ENCODE measurements at places on chromosomes 11 and 22. TPM values are rescaled to one million over a fixed set of nuclear protein-coding genes. Genes with fewer than 3 reads are reported as not detected.
A peak's percentile ranks its signal among the peaks of the same experiment; 100 is the strongest.

GRCh38 chr11:126474220-126474619, 118.7 kb downstream of the ST3GAL4 start:
- DNase-seq: no peak

- DNase-seq: no peak
Measured at GRCh38 chr22:22593964-22594656, 35.0 kb upstream of the PRAME start.

- no peak for DNase-seq
Measured at GRCh38 chr11:32312865-32313403, 122.4 kb downstream of the WT1 start.

- DNase-seq: no peak
Measured at GRCh38 chr11:61820174-61820573, 3.4 kb upstream of the FADS1 start.

DNA sequence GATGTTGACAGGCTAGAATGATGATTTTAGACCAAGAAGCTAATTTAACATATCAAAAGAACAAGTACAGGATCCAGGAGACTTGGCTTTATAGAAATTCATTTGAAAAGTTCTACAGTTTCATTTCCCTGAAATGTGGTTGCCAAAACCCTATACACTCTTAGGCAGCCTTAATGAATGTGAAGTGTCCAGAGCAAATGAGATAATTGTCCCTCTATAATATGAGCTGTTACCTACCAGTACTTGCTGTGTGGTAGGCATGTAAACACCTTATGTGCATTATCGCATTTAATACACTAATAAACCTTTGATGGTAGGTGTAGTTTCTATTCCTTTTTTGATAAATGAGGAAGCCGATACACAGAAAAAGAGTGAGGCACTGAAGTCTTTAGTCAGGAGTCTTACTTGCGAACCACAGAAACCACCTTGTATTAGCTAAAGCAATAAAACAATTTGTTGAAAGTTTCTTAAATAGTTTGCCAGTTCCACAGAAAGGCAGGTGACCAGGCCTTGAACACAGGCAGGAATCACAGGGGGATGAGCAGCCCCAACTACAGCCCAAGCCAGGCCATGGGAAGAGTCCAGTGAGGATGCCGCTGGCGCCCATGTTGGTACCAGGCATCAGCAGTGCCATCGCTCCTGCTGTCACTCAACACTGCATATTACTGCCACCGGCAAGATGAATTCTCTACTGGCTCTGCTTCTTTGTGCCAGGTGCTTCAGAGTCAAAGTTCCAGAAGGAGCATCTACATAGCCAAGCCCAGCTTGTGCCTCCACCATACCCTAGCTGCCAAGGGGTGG, 81.7 kb downstream of the SWAP70 start:
- DNase-seq: no peak

LRRC56 gene
- total RNA-seq: 0.56 TPM

SLC35E4 gene
- 4.4 TPM for total RNA-seq

DNA sequence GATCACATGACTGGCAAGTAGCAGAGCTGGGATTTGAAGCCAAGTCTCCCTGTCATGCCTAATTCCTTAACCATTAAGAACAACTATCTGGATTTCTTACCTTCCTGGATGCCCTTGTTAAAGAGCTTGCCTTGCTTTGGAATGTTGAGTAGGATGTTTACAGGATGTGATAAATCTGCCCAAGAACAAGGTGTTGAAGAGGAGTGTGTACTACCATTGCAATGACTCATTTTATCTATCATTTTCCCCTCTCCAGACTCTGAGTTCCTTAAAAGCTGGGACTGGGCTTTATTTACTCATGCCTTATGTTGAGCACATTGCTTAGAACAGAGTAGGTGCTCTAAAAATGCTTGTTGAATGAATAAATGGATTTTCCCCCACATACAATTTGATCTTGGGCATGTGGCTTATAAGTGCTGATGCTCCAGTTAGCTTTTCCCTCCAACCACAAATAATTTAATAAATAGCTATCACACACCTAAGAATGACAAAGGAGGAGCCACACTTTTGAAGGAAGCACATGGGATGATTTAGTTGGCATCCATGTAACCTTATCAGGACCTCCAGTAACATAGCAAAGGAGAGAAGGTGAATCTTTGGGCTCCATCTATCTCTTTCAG, 268.6 kb upstream of the SESN3 start:
- no peak for DNase-seq

KLHL35 gene
- 0.67 TPM for total RNA-seq

DNA sequence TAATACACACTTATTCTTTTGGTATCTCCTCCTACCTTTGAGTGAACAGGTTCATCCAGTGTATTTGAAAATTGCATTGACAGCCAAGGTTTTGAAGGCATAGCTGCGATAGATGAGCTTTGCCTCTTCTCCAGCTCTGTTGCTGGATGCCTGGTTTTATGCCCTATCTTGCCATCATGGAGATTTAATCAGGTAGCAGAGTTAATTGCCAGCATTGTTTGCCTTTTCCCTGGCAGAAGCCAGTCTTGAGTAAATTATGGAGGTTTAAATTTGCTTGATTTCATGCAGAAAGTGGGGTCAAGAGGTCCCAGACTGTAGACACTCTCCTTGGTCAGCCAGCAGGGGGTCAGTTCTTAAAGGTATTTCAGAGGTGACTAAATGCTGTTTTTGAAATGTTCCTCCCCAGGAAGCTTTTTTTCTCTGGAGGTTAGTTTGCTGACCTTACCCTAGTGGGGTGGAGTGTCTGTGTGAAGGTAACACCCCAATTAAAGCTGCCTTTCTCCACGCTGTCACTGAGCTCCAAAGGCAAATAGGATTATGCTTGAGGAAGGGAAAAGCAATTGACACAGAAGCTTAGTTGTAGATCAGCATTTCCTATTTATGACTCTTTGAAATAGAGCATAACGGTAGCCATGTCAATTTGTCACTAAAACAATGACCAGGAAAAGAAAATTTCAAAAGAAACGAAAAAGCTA, 96.0 kb downstream of the EXT2 start:
- no peak for DNase-seq

- DNase-seq: peak; percentile 97
Measured at GRCh38 chr11:1760351-1761109, 3.2 kb downstream of the CTSD start.

TTC28 gene
- total RNA-seq: 36.6 TPM

- DNase-seq: no peak
Measured at GRCh38 chr11:128802358-128802981, 64.6 kb downstream of the KCNJ1 start.

OSBP2 gene
- total RNA-seq: 2.6 TPM

GRCh38 chr11:45470794-45471167, 184.6 kb upstream of the SYT13 start:
- DNase-seq: peak; percentile 20

PATE2 gene
- not detected for total RNA-seq

DNA sequence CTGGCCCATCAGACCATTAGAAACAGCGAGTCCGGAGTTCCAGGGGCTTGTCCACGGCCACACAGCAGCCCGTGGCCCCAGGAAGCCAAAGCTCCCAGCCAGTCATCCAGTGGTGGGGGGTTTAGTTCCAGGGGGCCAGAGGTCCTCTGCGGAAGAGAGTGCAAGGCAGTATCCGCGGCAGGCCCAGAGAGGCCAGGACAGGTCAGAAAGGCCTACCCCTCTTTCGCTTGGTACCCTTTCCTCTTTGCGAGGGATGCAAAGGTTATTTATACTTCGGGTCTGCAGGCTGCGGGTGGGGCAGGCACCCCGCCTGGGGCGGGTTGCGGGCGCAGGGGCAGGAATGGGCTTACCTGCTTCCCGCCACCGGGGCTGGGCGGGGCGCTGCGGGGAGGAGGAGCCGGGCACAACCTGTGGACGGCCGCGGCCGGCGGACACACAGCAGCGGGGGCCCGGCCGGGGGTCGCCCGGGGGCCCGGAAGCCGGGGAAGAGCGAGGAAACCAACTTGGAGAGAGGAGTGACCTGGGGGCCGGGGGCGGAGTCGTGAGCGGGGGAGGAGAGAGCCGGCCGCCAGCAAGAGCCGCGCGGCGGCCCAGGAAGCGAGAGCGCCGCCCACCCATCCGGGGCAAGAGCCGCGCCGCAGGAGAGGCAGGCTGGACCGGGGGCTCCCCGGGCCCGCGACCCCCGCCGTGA, at the start of gene SH3BP1:
SH3BP1 (plus strand) TSS at position 600 of the 691 bp plus-strand sequence. CDS start 119 bp downstream, outside the sequence.
- DNase-seq: no peak

DNA sequence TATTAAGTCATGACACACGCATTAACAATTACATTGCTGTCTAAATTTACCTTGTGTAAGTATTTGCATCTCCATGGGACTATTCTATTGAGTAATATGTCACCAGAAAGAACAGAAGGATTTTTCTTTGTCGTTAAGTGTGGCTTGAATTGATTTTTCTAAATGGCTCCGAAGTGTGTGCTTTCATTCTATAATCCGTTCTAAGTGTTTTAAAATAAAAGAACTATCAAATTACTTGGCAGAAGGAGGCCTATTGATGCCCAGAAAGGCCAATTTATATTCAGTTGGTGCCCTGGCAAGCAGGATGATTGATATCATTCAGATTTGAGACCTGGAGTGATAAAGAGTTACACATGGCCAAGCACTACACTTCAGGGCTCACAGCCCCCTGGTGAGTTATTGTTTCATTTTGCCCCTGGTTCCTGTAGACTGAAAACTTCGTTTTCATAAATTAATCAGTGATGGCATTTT, 538.9 kb upstream of the ANO5 start:
- DNase-seq: no peak

FREY1 gene
- total RNA-seq: not detected

DNA sequence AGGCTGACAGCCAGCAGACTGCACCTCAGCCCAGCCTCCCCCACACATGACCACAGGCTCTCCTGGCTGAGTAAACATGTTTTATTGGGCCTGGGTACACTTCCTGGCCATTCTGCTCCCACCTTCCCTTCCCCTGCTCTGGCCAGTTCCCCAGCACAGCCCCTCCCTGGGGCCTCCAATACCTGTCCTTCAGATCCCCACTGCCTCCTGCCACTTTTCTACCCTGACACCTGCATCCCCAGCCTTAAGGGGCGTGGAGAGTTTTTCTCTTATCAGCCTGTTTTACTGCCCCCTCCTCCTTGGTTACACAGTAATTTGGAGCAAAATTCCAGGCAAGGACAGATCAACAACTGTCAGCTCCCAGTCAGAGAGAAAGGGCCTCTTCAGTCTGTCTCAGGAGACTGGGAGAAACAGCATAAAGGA, at the start of gene ISX:
ISX (plus strand) TSS at position 363 of the 423 bp plus-strand sequence. CDS start 930 bp downstream, outside the sequence.
- no peak for DNase-seq

- DNase-seq: no peak
Measured at GRCh38 chr11:119573858-119574257, 150.9 kb upstream of the THY1 start.

- no peak for DNase-seq
Measured at GRCh38 chr11:95341221-95341620, 110.2 kb upstream of the SESN3 start.

CCDC15 gene
- 1.1 TPM for total RNA-seq

DNA sequence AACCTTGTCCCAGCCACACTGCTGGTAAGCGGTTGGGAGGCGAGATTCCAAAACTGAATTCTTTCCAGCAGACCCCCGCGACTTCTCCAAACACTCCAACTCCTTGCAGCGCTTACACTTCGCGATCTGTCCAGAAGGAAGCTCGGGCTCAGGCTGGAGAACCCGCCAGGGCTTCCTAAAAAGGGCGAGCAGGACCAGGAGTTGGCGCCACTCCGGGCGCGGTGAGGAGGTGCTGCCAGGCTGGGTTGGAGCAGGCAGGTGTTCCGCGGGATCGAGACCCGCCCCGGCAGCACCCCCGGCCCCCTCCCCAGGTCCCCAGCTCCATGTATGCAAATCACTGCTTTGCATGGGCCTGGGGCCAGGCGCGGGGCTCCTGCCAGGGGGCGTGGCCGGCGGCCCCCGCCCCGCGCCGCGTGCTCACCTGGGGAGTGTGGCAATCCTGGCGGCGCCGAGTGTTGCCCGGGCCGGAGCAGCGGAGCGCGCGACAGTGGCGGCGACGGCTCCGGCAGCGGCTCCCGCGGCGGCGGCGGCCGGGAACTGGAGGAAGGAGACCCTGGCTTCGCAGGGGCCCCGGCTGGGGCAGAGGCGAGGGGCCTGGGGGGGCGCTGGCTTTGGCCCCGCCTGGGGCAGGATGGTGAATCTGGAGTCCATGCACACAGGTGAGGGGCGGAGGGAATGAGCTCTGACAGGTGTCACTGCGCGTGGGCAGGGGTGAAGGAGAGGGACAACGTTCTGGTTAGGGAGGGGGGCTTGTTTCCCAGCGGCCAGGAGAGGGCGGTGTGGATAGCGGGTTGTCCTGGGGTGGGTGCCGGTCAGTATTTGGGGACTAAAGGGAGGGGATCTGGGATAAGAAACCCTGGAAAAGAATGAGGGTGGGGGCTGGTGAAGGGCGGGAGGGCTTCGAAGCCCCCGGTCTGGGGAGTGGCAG, at the start of gene POU2F3:
POU2F3 (plus strand) TSS at position 428 of the 928 bp plus-strand sequence; CDS start at position 632, 204 bp downstream.
- no peak for DNase-seq

DNA sequence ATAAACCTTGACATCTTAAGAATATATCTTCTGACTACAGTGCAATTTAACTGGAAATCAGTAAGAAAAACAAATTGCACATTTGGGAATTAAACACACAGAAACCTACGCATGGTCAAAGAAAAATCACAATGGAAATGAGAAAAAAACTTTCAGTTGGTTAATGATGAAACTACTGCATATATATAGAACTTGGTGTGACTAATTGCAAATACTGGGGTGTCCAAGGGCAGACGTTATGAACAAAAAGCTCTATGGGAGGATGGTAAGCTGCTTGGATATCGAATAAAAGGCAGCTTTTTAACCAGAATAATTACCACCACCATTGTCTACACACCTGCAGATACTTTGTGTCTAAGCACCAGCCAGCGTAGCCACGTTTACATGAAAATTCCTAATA, 791 bp downstream of the GDPD4 start:
- DNase-seq: no peak

- DNase-seq: no peak
Measured at GRCh38 chr11:102263379-102264003, 53.8 kb upstream of the BIRC3 start.

DNA sequence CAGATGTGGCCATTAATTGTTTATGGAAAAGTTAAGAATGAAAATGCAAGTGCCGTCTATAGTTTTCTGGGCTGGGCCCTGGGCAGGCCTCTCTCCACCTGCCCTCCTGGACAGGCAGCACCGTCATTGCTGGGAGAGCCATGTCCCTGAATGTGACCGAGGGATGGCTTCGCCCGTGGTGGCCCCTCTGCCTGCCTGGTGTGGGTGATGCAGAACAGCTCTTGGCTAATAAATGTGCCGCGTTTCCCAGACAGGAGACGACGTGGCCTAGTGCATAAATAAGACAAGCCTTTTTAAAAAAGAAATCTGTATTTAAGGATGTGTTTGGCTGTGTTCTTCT, 407.3 kb downstream of the TBC1D22A start:
- DNase-seq: peak; percentile 66

DNA sequence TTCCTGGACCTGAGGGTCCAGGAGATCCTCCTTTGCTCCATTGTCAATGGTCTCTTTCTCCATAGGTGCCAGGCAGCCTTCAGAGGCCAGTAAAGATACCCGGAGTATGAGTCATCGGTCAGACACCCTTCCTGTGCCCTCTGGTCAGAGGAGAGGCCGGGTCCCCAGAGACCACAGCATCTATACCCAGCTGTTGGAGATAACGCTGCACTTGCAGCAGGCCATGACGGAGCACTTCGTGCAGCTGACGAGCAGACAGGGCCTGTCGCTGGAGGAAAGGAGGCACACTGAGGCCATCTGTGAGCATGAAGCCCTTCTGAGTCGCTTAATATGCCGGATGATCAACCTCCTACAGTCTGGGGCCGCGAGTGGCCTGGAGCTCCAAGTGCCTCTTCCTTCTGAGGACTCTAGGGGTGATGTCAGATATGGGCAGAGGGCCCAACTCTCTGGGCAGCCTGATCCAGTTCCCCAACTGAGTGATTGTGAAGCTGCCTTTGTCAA, at the start of gene ACCSL:
ACCSL (plus strand) TSS at position 51 of the 501 bp plus-strand sequence; CDS start at position 107, 56 bp downstream.
- DNase-seq: no peak

All from posterior vena cava (tissue), 2 donors.